Activated T-cell treated with anti-CD3 and anti-CD28 coated beads for 1 hour (primary cell): ENCODE measurements at places on chromosomes 11 and 22.

GRCh38 chr11:132784441-132784840 is 747.9 kb downstream of the OPCML start:
- no peak for DNase-seq

DNA sequence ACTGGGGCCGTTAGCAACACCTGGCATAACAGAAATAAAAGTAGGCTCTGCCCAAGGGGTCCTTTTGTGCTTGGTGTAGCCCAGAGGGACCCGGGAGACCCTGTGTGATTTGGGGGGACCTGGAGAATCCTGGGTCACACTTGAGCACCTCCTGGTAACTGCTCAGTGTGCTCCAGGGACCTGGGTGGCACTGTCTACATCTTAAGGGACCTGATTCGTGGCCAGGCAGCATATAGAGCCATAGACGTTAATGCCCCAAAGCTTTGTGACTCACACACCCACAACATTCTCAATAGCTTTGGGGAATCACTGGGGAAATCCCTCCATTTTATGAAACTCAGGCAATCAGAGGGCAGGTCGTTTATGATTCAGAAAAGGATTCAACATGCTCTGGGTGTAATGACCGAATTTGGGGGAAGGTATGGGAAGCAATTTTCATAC is 3.6 kb upstream of the IGF2 start:
- DNase-seq: no peak

- no peak for DNase-seq
Observed at GRCh38 chr11:70174547-70175235, 28.4 kb upstream of the FADD start.

GRCh38 chr11:36258730-36259360 is 30.4 kb downstream of the COMMD9 start:
- no peak for DNase-seq

DNA sequence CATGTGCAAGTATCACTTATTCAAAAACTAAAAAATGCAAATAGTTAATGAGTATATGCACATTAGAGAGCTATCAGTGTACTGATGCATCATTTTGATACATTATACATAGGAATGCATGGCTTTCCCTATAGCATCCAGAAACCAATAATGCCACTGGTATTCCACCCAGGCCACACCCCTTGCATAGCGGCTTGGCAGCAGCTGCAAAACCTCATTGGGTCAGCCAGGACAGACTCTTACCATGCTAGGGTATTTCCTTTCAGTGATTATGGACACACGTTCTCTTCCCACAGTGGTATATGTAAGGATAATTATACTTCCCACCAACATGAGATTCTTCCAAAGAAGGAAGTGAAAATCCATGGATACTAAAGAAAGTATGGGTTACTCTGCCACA is 145.9 kb upstream of the PITPNB start:
- DNase-seq: no peak

- no peak for DNase-seq
Observed at GRCh38 chr22:43100225-43100624, 10.3 kb upstream of the BIK start.

GRCh38 chr11:132251061-132251460 is 880.6 kb downstream of the NTM start:
- no peak for DNase-seq

GRCh38 chr11:2917842-2918490 is 11.3 kb downstream of the PHLDA2 start:
- no peak for DNase-seq

- no peak for DNase-seq
Observed at GRCh38 chr11:17601676-17602075, 54.6 kb downstream of the OTOG start.

DNA sequence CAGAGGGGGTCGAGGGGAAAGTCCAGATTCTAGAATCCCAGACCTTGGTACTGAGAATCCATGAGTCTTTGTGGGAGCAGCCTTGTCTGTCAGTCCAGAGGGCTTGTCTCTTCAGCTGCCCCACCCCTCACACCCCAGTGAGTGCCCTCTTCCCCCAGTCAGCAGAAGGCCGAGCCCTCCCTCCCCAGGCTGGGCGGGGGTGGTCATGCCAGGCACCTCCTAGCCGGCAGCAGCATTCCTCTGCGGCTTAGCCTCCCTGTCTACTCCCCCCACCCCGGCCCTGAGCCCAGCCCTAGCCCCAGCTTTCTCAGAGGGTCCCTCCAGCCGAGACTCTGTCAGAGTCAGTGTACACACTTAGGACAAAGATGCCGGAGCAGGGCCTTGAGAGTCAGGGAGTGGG is 4.6 kb downstream of the SOX10 start:
- no peak for DNase-seq

GRCh38 chr11:115759622-115760460 is 255.6 kb upstream of the CADM1 start:
- no peak for DNase-seq

DNA sequence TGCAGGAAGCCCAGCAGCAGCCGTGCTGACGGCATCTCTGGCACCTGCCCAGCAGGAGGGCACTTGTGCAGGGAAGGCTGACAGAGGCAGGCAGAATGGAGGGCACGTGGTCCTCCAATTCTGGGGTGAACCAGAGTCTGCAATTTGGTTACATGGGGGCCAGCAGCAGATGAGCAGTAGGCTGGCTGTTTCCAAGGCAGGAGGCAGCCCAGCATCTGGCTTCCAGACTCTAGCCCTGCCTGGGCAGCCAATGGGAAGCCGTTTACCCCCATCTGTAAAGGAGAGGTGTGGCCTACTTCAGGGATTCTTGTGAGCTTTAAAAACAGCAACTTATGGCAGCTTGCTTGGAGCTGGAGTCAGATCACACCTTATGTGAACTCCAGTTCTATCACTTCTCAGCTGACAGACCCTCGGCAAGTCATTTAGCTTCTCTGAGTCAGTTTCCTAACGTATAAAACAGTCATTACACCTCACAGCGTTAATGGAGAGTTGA is 27.9 kb upstream of the RASL10A start:
- no peak for DNase-seq

GRCh38 chr22:47328550-47329243 is 566.2 kb downstream of the TBC1D22A start:
- DNase-seq: no peak

DNA sequence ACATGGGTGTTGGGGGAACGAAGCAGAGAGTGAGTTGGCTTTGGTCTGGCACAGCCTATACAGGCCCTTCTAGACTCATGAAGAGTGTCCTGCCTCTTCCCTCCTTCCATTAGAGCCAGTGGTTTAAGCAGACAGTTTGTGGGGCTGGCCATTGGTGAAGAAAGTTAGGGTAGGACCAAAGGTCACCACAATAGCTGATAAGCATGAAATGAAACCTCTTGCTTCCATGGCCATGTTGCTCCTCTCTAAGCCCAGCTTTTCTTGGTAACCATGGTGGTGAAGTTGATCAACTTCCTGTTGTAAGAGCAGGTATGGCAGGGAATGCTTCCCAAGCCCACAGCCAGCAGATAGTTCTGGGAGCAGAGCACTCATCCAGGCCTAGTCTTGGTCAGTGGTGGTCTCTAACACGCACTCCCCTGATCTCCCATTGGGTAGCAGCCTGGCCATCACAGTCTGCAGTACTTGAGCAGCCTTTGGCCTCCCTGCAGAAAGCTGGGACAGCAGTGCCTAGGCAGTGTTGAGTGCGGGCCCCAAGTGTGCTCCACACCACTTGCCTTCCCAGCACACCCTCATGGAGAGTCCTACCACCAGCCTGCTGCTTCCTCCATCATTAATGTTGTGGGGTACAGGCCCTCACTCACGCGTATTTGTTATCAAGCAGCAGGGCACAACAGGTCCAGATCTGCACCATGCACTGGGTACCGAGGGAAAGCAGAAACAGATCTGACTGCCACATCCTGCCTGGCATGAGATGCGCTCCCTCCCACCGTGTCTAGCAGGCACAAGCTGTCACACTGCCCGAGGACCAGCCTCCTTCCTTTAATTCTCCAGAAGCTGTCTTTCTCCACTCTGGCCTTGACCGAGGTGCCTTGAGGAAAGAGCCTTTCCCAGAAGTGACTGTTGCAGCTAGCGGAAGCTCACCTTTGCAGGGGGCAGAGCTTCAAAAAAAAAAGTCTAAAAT is 65.8 kb upstream of the SUSD2 start:
- DNase-seq: no peak

GRCh38 chr11:13289081-13289480 is 11.5 kb downstream of the BMAL1 start:
- no peak for DNase-seq

DNA sequence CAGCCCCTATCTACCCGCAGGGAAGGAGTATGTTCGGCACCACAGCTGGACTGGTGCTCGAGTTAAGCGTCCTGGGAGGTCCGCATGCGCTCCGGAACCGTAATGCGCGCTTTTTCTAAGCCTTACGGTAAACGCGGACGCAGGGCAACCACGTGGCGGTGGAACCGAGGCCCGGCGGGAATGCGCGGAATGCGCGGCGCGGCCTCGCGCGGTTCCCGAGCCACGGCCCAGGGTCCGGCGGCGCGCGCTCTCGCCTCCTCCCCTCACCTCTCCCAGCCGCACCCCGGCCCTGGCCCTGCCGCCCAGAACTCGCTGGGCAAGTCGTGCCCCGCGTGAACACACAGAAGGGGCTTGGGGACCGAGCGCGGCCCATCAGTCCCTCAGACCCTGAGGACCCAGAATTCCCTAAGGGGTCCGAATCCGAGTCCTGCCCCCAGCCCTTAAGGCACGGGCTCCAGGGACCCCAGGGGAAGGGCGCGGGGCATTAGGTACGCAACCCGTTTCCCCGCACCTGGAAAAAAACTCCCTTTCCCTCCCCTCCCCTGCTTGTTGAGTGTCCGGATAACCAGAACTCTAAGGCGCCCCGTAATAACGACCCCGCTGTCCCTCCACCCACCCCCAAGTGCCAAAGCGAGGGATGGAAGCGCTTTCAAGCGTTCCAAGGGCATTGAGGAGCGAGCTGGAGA is 4.3 kb upstream of the CCND1 start:
- no peak for DNase-seq

GRCh38 chr22:31958625-31959239 is 14.4 kb downstream of the YWHAH start:
- DNase-seq: no peak

DNA sequence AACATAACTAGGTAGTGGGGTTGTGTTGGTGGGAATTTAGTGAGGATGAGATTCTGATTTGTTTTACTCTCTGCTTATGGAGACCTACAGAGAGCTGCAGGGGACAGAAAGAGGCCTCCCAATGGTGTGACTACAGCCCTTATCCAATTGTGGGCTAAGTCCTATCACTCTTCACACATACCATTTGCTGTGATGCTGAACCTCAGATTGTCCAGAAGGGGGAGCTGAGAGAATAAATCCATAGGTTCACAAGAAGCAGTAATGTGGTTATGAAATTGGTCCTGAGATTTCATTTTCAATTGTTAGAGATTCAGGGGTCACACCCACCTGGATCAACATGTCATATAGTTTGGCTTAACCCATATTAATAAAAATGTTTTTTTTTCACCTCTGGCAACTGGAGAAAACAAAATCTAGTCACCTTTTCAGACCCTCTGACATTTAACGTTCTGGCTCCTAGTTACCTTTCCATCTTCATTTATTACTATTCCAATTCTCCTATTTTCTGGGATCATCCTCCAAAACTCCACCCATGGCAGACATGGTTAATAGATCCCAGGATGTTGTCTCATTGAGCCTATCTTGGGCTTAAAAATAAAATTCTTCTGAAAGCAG is 53.3 kb upstream of the PTPN5 start:
- no peak for DNase-seq

GRCh38 chr11:124846070-124846673 is 19.1 kb upstream of the ROBO3 start:
- no peak for DNase-seq

GRCh38 chr11:59960502-59961381 is 3.1 kb upstream of the OOSP4A start:
- no peak for DNase-seq

- DNase-seq: no peak
Observed at GRCh38 chr11:130124096-130124495, 35.5 kb upstream of the ST14 start.

DNA sequence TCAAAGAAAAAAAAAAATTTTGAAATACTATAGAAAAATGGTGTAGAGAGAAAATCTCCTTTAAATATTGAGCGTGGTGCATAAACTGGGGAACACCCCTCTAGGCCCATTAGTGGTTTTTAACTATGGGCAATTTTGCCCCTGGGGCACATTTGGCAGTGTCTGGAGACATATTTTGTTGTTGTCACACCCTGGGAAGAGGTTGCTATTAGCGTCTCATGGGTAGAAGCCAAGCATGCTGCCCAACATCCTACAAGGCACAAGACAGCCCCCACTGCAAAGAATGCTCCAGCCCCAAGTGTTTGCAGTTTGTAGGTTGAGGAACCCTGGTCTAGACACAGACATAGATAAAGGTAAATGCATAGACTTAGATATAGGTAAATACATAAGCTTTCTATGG is 92.6 kb downstream of the KIAA1671 start:
- no peak for DNase-seq

- DNase-seq: no peak
Observed at GRCh38 chr11:32580967-32581366, 2.7 kb upstream of the EIF3M start.

- DNase-seq: no peak
Observed at GRCh38 chr22:21105294-21105693, 59.5 kb downstream of the LRRC74B start.

- DNase-seq: no peak
Observed at GRCh38 chr11:128678024-128678423, 15.8 kb upstream of the FLI1 start.

DNA sequence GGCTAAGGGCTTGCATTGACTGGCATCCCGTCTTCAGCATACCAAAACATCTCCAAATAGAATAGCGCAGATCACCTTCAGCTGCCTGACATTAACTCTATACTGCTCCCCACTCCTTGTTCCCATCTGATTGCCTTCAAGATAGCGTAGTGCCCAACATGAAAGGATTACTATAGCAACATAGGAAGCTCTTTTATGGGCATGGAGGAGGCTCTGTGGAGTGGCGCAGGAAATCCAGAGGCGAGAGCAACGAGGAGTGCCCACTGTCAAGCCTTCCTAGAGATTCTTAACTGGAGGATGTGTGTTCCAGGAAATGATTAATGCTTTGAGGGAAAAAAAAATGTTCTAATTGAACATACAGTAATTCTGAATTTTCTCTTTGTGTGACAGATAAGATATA is 213.3 kb downstream of the CADM1 start:
- no peak for DNase-seq

DNA sequence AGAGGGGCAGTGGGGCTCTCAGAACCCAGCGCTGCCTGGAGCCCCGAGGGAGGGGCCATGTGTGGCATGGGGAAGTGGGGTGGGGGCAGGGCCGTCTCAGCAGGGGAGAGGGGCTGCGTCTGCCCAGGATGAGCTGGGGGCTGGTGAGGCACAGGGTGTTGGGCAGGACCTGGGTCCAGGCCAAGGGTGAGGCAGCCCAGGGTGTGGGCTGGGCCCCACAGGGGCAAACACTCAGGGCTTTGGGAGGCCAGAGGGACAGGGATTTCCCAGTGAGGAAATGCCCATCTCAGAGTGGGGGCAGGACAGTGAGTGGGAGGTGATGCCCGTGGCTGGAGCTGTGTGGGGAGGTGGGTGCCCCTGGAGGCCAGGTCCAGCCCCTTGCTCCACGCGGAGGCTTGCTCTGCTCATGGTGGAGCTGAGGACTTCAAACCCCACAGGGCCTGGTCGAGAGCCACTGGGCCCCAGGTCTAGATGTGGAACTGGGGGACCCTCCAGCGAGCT is 5.4 kb downstream of the PLXNB2 start:
- DNase-seq: no peak
